Stimulated activated CD8-positive, alpha-beta memory T cell treated with anti-CD3 and anti-CD28 coated beads, Interleukin-2, amount 100 ng/mL, for 48 hours (primary cell): ENCODE measurements at places on chromosomes 16 and 17.

DNA sequence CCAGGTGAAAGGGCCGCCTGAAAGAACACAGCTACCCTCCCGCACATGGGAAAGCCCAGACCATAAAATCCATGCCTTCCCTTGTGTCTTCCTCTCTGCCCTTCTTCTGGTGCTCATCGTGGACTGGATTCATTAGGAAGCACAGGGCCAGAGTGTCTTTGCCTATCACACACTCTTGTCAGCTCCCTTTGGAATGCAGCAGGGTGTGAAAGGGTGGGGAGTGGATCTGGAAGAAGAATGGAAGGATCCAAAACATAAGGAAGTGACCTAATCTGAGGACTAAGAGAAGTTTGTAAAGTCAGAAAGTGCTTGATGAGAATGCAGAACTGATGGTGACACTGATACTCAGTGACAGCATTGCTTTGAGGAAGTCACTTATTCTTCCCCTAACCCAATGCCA lies 1147.3 kb upstream of the GOT2 start:
- DNase-seq: no peak

DNA sequence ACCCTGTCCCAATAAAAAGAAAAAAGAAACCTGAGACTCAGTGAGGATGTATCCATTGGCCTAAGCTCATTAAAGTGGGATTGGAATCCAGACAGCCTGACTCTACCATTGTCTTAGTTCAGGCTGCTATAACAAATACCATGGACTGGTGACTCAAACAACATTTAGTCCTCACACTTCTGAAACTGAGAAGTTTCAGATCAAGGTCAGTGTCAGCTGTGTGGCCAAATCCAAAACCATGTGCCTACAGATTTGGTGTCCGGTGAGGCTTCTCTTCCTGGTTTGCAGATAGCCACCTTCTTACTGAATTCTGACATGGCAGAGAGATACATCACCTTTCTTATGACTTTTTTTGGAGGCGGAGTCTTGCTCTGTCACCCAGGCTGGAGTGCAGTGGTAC lies 53.3 kb upstream of the KDM8 start:
- no peak for DNase-seq

DNA sequence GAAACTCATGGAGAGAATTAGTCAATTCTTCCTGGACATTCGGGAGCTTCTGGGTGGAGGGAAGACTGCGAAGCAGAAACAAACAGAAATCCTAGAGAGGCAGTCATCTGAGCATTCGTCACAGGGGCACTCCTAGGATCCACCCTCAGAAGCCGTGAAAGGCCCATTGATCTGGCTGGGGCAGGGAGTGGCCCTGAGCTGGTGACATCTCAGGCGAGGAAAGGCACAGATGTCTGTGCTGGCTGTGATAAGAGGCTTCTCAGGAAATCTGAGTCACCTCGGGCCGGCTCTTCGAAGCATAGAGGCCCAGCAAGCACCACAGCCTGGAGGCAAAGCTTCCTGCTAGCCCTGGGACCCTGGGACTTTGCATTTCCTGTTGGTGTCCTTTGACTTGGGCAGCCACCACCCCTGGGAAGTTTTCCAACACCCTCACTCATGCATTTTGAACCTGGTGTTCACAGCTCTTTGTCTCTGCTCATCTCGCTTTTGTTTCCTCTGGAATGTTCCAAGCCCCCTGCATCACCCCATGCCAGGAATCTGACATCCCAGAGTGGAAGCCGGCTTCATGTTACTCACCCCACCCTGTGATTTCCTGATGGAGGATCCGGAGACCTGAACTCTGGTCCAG lies 23.3 kb upstream of the CDRT4 start:
- peak; percentile 42 for DNase-seq

GRCh38 chr17:41406205-41406604 lies 8.8 kb upstream of the KRT31 start:
- no peak for DNase-seq

DNA sequence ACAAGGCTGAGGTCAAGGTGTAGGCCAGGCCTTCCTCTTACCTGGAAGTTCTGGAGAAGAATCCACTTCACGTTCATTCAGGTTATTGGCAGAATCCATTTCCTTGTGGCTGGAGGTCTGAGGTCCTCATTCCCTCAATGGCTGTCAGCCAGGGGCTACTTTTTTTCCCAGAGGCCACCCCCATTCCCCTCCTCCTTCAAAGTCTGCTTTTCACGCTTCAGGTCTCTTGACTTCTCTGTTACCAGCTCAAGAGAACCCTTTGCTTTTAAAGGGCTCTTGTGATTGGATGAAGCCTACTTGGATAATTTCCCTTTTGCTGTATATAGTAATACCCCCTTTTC lies 55.1 kb upstream of the LGALS9 start:
- DNase-seq: no peak

- no peak for DNase-seq
These were observed 56.6 kb downstream of the TMEM186 start for GRCh38 chr16:8740775-8741355.

DNA sequence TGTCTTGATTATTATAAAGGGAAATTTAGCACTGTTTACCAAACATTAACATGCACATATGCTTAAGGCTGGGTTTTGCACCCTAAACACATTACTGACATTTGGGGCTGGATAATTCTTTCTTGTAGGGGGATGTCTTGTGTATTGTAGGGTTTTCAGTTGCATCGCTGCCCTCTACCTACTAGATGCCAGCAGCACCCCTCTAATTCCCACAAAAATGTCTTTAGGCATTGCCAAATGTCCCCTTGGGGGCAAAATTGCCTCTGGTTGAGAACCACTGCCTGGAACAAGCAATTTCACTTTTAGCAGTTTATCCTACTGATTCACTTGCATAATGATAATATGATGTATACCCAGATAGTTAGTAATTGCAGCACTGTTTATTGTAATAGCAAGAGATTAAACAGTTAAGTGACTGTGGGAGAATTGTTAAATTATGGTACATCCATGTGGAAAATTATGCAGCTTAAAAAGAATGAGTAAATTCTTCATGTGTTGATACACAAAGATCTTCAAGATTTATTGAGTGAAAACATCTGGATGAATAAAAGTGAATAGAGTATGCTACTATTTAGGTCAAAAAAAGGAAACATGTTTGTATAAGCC lies 18.4 kb downstream of the PRSS54 start:
- DNase-seq: no peak

DNA sequence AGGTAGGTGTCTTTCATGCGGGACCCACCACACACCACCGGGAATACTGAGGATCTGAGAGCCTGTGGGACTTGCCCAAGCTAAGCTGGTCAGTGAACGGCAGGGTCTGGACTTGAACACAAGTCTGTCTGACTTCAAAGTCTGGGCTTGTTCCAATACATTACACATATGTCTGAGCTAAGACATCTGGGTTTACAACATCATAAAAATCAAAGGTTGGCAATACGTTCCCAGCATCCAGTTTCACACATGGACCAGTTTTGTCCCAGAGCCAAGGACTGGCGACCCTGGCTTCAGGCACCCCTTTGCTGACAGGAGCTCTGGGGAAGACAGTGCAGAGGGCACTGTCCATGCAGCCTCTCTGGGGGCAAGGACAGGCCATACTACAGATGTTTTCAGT lies 27.9 kb upstream of the AXIN2 start:
- DNase-seq: no peak

GRCh38 chr17:3796822-3797170 lies 4.2 kb downstream of the ITGAE start:
- DNase-seq: peak; percentile 21

- peak; percentile 30 for DNase-seq
These were observed 14.9 kb downstream of the ELAC2 start for GRCh38 chr17:13002761-13003453.

DNA sequence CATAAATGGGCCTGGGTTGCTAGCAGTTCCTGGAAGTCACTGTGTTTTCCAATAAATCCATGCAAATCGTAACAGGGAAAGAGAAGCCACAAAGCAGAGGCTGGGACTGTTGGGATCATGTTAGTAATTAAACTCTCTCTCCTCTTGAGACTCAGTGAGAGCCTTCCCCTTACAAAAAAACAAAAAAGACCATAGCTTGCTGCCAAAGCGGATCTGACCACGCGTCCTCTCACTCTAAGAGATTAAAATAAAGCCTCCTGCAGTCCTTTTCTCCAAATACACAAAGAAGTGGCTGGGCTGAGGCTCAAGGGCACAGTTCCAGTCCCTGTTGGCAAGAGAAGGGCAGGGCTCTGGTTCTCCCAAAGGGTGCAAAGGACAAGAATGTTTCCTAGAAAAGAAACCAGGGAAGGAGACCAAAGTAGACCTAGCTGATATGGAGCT lies 38.5 kb downstream of the PIGL start:
- DNase-seq: no peak

DNA sequence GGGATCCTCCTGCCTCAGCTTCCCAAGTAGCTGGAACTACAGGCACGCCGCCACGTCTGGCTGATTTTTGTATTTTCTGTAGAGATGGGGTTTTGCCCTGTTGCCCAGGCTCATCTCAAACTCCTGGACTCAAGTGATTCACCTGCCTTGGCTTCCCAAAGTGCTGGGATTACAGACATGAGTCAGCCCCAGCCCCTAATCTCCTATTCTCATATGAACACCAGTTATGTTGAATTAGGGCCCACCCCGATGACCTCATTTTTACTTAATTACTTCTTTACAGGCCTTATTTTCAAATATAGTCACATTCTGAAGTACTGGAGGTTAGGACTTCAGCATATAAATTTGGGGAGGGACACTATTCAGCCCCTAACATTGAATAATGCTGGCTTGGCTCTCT lies 49.2 kb downstream of the ZNRF1 start:
- DNase-seq: no peak

- no peak for DNase-seq
These were observed 111.7 kb downstream of the PITPNC1 start for GRCh38 chr17:67488768-67489167.

DNA sequence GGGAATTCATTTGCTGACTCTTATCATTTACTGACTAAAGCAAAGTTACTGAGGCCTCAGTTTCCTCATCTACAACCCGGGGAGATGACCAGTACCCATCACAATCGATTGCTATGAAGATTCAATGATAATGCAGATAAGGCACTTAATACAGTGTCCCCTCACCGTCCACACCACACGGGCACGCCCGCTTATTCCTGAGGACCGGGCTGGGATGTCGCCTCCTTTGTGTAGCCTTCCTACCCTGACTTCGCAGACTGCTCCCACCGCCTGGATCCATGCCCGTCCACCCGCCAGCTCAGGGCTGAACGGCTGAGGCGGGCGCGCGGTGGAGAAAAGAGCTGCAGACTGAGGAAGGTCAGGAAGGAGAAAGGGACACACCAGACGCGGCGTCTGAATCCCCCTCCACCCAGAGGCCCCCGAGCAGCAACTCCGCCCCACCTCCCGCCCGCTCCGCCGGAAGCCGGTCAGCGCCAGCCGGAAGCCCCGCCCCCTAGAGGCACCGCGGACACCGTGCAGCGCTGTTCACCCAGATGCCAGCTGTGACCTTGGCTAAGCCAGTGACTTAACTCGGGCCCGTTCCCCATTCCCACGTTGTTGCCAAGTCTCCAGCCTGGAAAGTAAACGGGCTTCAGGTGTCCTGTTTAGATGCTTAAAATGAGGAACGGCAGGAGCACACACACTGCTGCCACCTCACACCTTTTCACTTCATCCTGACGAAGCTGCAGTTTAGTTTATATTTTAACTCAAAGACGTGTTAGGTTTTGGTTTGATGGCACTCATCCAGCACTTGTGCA lies at the start of gene KRABD2:
Gene KRABD2 (minus strand): TSS at position 434 of the 797 bp plus-strand sequence.
- DNase-seq: peak; percentile 90

GRCh38 chr16:1945559-1946391 lies 2.8 kb upstream of the MSRB1 start:
- DNase-seq: no peak

DNA sequence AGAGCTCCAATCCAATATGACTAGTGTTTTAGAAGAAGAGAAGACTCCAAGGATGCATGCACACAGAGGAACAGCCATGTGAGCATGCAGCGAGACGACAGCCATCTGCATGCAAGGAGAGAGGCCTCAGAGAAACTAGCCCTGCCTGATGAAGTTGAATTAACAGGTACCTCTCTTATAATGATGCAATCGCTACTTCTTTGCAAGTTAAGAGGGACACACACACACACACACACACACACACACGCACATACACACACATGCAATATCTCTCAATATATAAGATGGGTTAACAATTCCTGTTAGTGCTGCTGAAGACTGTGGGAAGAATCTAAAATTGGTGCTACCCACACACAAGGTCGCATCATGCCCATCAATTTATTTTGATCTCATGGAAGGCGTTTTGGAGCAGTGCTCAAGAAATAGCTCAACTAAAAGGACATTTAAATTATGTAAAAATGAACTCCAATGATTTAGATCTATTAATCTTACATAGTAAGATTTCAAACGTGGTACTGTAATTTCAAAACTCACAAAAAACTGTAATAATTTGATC lies 7.0 kb upstream of the GINS3 start:
- no peak for DNase-seq
